ENCODE measurements at places on chromosomes 7 and 10. TPM values are rescaled to one million over a fixed set of nuclear protein-coding genes. Genes with fewer than 3 reads are reported as not detected.
A peak's percentile ranks its signal among the peaks of the same experiment; 100 is the strongest.

The HGF gene
- total RNA-seq = not detected

The RBP4 gene
- total RNA-seq = not detected

The PNLIPRP3 gene
- total RNA-seq = 0.17 TPM

The CFAP70 gene
- total RNA-seq = not detected

GRCh38 chr7:133134810-133135209 is 52.9 kb upstream of the CHCHD3 start:
- DNase-seq = no peak

- DNase-seq = peak; percentile 2
These were observed 21.9 kb downstream of the PDCD4 start for GRCh38 chr10:110893559-110894179.

GRCh38 chr7:128781851-128782250 is 6.3 kb upstream of the OPN1SW start:
- no peak for DNase-seq

DNA sequence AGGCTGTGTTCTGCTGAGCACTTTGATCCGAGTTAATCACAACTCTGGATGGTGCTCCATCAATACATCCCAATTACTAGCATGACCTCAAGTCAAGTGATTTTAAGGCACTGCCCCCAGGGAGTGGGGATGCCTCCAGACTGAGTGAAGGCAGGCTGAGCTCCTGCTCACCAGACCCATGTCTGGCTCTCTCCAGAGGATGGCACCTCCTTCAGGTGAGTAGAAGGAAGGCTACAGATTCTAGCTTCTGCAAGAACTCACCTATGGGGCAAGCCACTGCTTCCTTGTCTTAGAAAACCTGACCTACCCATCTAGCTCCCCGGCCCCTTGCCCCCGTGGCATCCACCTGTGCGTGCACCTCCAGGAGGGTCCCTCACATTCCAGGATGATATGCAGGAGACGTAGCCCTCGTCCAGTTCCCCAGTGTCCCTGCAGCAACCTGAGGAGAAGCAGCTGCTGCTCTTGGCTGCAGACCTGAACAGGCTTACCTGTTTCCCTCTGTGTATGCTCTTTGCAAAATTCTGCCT is 390.3 kb downstream of the GRID1 start:
- DNase-seq = no peak

DNA sequence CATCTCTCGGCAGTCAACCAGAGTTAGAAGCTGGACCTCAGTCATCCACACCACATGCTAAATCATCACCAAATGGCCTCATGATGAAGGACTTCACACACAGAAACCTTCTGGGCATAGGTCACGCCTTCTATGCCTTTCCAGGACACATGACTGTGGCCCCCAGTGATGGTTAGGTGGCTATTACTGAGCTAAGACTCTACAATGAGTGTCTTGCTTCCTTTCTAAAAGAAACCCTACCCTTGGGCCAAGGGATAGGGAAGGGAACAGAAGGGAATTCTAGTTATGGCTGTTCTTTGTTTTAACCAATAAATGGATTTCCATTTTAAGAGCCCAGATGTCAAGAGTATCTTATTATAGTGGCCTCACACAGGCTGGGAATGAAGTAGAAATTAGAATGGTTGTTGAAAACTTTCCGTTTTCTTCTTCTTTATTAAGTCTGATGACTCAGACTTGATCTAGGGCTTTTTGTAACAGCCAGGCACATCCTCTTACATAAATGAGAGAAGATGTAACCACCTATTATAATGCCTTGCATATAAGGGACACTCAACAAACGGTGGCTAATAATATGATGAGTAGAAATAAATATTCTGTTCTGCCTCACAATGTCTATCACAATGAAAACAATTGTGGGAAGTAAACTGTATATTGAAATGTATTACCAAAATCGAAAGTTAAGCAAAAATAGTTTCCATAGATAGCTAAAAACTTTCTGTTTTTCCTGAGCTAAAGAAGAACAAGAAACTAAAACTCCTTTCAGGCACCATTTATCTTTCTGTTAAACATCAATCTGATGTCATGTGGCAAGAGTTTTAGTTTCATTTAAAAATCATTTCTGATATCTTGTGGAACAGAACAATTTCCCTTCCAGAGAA is 62.5 kb upstream of the TOMM7 start:
- no peak for DNase-seq

DNA sequence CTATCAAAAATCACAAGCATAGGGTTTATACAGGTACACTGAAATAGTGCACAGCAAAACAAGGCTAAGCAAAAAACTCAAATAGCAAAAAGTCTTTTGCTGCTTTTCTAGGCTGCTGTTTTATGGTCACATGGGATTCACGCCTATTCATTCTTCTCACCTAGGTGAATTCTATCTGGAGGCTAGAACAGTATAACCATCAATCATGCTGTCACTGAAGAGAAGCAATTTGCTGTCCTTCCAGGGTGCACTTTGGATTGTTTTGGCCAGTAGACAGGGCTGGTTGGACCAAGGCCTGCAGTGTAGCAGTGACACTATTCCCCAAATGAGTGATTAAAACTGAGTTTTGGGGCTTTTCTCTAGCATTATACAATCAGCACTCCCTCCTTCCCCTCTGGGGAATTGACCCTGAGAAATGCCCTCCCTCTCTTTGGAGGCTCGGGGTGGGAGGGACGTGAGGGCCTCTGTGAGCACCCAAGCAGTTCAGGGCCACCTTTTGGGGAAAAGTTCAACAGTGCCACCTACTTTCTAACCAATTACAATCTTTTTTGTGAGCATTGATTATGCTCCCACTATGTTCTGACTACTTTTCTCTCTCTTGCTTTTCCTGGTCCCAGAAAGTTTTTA is 16.2 kb upstream of the SND1 start:
- DNase-seq = no peak

GRCh38 chr10:30630571-30630970 is 1.0 kb upstream of the LYZL2 start:
- DNase-seq = no peak

- no peak for DNase-seq
These were observed 61.4 kb downstream of the BBS9 start for GRCh38 chr7:33190688-33191304.

DNA sequence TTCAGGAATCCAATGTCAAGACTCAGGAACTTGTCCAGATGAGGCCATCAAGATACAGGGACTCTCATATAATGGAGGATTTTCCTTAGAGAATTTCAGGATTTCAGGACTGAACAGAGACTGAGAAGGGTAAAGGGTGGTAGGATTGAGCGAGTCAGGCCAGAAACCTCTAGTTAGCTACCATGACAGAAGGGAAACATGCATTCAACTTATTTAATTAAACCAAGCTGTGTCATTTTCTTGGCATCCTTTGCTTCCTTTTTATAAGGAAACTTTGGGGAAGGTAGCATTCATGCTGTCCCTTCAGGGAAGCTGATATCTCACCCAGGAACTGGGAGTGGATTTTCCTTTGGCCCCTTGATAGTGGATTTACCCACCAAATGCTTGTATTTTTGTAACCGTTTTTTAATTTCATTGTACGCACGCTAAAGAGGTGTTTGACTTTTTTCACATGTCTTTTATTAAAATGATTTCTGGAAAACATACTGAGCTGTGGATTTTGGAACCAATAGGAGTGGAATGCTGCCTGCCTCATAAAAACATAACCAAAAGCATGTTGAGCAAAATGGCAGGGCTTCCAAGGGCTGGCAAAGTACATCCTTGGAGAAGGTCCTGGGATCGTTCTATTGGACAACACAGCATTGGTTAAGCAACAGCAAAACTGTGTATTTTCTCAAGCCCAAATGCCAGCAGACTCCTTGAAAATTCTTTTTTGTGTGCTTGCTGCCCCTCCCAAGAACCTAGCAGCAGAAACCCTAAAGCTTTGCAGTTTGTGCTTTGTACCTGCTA is 104.5 kb downstream of the CXCL12 start:
- no peak for DNase-seq

- DNase-seq = peak; percentile 98
These were observed 26.5 kb downstream of the TNRC18 start for GRCh38 chr7:5396999-5397663.

DNA sequence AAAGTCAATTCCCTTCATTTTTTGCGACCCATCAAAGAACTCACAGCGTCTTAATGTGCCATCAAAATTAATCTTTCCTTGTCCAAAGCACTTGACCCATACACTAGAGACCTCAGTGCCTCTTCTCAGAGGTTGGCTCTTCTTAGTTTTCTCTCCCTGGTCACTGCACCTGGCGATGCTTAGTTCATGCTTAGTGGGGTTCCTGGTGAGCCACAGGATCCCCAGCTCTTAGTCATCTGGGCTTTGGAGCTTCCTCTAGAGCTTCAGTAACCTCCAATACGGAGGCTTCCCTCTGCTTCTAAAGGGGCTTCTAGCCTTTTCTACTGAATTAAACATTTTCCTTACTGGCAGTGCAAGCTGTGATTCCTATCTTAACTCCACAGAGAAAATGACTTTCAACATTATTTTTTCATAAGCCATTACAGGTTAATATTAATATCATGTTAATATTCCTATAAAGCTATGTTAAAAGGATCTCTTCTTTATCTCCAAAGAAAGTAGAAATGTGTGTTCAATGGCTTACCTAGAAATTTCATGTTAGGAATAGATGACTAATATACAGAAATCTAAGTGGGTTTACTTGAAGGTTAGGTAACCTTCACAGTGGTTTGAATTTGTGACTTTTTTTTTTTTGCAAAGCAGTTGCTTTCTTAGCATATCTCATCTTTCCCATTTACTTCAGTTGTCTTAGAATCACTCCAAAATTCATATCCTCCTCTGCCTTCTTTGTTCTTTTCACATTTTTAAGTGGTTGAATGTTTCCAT is 295.2 kb downstream of the CAMK1D start:
- peak; percentile 28 for DNase-seq

- DNase-seq = no peak
These were observed 228.0 kb downstream of the CACNB2 start for GRCh38 chr10:18368273-18368672.

All from Daoy (cell line).